Stimulated activated CD4-positive, alpha-beta T cell treated with anti-CD3 and anti-CD28 coated beads, TNF-alpha, amount 100 ng/mL, for 48 hours (primary cell): ENCODE measurements at places on chromosomes 3 and 15.

- no peak for DNase-seq
Observed at GRCh38 chr15:98700519-98700918, 52.2 kb downstream of the IGF1R start.

- DNase-seq: no peak
Observed at GRCh38 chr3:71461114-71461513, 122.4 kb downstream of the FOXP1 start.

- no peak for DNase-seq
Observed at GRCh38 chr3:53820756-53821580, 25.3 kb downstream of the CHDH start.

DNA sequence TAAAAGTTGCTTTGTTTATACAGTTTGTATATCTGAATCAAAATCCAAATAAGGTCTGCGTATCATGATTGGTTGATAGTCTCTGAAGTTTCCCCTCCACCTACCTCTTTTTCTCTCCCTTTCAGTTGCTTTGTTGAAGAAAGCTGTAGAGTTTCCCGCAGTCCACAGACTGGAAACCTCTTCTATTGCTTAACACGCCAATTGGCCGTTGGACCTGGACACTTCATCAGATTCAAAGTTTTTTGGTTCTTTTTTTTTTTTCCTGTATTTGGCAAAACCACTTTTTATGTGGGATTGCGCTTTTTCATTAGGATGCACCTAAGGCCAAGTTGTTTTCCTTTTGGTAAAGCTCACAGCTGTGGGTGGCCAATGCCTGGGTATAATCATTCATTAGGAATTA lies 14.5 kb upstream of the TM4SF1 start:
- DNase-seq: no peak

DNA sequence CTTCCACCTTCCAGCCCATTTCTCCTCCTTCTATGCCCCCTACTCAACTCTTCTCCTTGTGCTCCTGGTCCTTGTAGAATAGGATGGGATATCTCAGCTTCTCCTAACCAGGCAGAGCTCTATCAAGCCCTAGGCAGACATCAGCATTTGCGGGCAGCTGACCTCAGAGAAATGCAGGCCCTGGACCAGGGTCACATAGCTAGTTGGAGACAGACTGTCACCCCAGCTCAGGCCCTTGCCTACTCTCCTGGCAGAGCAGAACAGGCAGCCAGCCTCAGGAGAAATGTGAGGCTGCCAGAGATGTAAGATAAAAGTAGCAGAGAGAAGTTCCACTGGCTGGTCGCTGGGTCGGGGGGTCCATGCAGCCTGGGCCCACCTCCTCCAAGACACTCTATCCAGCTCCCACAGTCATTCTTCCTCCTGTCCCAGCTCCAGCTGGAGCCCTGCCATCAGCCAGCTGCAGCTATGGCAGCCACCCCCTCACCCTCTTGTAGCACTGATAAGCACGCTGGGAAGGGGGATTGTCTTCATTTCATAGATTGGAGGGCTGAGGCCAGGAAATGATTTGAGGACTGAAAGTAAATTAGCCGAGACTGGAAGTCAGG lies 4.0 kb downstream of the CYP8B1 start:
- DNase-seq: no peak

DNA sequence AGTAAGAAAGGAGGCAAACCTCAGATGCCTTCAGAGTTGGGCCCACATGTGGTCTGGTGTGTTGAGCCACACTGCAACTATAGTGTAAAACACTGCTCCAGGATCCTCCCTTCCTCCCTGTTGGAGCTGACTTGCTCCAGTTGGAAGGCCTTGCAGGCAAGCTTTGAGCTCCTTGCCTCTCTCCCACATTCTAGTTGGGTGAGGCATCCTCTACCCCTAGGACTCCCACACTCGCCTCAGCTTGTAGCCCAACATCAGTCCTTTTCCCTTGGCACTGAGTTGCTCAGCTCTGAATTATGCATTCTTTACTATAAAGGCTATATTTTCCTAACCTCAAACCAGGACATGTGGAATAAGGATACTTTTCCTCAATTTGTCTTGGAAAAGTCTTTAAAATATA lies 143.9 kb downstream of the NECTIN3 start:
- no peak for DNase-seq
